Suppressor macrophage treated with lipopolysaccharide for 1 hour (primary cell): ENCODE measurements at places on chromosomes 13 and 19.

DNA sequence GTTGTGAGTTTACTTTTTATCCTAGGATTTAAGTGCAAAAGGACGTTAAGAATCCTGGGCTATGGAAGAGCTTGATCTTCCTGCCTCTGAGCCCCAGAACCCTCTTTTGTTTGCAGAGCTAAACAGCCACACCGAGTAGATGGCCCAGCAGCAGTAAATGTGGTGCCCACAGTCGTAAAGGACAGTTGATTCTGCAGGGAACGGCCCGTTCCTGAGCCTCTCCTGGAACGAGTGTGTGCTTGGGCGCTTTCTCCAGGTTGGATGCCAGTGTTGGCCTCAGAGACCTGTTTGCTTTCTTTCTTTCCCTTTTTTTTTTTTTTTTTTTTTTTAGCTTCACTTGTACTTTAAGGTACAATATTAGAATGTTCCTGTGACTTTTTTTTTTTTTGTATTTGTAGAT is 41.7 kb downstream of the SPATA13 start:
- DNase-seq: no peak

DNA sequence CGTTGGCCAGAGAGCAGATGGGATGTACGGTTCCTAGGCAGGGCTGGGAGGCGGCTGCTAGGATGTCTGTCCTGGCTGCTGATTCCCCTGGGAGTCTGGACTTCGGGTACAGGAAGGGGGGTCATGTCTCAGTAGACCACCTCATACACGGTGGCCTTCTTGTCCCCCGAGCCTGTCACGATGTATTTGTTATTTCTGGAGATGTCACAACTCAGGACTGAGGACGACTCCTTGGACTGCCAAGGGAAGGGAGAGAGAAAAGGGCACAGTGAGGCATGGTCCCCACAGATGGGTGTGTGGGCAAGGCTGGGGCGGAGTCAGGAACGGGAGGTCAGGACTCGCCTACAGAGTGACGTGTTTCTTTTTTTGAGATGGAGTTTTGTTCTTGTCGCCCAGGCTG is 20.4 kb downstream of the TLE6 start:
- no peak for DNase-seq

DNA sequence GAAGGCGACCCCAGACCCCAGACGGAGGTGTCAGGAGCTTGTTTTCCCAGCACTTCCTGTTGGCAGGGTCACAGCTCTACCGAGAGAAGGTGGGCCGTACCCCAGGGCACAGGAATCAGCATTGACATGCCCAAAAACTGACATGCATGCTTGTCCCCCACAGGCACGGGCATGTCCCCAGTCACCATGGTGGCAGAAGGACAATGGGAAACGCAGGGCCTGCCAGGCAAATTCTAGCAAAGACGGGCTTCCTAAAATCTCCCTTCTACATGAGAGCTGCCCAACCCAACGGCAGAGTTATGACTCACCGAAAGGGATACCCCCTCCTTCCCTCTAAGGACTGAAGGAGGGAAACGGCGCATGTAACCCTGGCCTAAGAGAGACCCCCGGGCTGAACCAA is 18.5 kb downstream of the TSHZ3 start:
- peak; percentile 63 for DNase-seq

- no peak for DNase-seq
Observed at GRCh38 chr13:94753327-94753726, 41.0 kb upstream of the SOX21 start.

DNA sequence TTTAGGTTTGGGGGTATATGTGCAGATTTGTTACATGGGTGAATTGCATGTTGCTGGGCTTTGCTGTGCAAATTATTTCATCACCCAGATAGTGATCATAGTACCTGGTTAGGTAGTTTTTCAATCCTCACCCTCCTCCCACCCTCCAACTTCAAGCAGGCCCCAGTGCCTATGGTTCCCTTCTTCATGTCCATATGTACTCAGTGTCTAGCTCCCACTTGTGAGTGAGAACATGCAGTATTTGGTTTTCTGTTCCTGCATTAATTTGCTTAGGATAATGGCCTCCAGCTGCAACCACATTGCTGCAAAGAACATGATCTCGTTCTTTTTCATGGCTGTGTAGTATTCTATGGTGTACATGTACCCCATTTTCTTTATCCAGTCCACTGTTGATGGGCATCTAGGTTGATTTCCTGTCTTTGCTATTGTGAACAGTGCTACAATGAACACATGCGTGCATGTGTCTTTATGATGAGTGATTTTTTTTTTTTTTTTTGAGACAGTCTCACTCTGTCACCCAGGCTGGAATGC is 42.9 kb upstream of the POMP start:
- no peak for DNase-seq

- no peak for DNase-seq
Observed at GRCh38 chr19:24059563-24060295, 27.3 kb upstream of the ZNF254 start.

DNA sequence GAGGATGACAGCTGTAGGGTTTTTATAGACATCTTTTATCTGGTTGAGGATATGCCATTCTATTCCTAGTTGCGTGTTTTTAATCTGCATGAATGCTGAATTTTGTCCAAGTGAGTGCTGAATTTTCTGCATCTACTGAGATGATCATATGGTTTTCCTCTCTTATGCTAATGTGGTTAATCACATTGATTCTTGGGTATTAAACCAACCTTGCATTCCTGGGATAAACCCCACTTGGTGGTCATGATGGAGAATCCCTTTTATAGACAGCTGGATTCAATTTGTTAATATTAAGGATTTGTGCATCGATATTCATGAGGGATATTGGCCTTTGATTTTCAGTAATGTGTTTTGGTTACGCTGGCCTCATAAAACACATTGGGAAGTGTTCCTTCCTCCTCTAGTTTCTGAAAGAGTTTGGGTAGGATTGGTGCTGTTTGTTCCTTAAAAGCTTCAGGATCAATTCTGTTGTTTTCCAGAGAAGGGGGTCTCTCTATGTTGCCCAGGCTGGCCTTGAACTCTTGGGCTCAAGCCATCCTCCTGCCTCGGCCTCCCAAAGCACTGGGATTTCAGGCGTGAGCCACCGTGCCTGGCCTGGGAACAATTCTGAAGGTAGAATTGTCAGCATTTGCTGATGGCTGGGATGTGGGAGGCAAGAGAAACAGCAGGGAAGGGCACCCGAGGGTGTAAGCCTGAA is 7.3 kb upstream of the LINGO3 start:
- no peak for DNase-seq

- DNase-seq: no peak
Observed at GRCh38 chr19:39299404-39299803, 3.2 kb downstream of the IFNL1 start.

- no peak for DNase-seq
Observed at GRCh38 chr13:48255954-48256353, 22.9 kb downstream of the ITM2B start.

- no peak for DNase-seq
Observed at GRCh38 chr19:42424345-42424707, 2.9 kb downstream of the LIPE start.

- DNase-seq: peak; percentile 6
Observed at GRCh38 chr13:71477735-71478134, 389.3 kb downstream of the DACH1 start.

DNA sequence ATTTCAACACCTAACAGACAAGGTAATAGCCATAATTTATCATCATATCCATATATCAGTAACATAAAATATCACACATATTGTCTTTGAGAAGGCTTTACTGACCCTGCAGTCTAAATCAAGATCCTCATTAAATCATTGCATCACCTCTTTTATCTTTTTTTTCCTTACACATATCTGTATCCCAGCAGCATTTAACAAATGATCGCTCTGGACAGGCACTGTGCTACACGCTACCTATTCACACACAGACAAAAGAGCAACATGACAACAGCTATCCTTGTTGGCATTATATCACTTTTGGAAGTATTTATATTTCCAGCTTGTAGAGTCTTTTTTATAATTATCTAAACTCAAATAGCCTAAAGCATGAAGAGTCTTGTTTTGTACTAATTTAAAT is 73.3 kb upstream of the NBEA start:
- DNase-seq: no peak

- DNase-seq: no peak
Observed at GRCh38 chr19:20273951-20274570, 107.0 kb downstream of the ZNF486 start.

DNA sequence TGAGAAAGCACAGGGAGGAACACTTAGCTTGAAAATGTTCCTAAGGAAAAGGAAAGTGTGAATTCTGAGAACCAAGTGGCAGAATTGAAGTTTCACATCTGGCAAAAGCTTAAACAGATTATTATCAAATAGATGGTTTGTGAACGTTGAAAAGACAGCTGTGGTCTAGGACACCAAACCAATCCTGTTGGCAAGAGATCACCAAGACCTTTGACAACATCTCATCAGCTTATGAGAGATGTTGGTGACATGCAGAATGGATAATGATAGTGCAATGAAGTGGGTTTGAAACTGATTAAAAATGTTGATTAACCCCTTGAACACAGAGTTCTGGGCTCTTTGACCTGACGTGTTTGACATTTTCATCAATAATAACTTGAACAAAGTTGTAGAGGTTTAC is 74.6 kb upstream of the GPR183 start:
- DNase-seq: no peak

- no peak for DNase-seq
Observed at GRCh38 chr19:49216071-49216470, 58.5 kb downstream of the TRPM4 start.

- DNase-seq: no peak
Observed at GRCh38 chr13:21636656-21637055, 32.7 kb upstream of the MICU2 start.

DNA sequence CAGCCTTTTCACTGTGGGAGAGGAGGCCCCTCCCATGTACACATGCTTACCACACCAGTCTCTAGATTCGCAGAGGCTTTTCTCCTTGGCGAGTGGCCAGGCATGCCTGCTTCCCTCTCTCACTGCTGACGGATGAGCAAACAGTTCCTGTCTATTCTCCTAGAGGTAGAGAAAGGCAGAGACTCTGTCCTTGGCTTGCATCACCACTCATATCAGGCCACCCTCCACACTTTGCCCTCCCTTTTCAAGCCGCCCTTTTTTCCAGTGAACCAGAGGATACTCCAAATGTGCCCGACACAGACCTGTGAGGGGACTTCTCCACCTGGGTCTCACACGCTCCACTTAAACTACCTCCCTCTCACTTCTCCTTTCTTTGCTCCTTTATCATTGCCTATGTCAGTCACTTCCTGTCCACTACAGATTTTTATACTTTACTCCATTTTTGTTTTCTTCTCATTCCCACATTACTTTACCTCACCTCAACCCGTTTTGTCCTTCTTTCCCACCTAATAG is 284.6 kb downstream of the DNAJC15 start:
- DNase-seq: peak; percentile 76

DNA sequence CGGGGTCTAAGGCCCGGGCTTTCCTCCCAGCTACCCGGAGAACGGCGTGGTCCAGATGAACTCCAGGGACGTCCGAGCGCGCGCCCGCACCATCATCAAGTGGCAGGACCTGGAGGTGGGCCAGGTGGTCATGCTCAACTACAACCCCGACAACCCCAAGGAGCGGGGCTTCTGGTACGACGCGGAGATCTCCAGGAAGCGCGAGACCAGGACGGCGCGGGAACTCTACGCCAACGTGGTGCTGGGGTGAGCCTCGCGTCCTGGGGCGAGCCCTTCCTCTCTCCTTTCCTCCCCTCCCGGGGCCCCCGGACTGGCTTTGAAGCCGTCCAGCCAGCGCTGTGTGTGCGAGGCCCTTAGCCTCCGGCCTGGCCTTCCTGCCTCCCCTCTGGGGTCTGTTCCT is 23.4 kb downstream of the UHRF1 start:
- DNase-seq: no peak

DNA sequence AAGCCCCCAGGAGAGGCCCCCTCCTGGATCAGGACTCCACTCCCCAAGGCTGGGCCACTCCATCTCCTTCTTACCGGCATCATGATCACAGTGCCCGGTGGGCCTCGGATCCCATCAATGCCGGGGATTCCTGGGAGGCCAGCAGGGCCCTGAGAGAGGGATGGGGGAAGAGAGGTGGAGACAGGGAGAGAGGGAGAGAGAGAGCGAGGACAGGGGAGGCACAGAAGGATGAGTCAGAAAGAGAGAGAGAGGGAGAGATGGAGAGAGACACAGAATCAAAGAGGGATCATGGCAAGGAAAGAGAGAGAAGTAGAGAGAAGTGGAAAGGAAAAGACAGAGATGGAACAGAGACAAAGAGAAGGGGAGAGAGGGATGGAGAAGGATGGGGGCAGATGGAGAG is 13.8 kb downstream of the COL5A3 start:
- no peak for DNase-seq

DNA sequence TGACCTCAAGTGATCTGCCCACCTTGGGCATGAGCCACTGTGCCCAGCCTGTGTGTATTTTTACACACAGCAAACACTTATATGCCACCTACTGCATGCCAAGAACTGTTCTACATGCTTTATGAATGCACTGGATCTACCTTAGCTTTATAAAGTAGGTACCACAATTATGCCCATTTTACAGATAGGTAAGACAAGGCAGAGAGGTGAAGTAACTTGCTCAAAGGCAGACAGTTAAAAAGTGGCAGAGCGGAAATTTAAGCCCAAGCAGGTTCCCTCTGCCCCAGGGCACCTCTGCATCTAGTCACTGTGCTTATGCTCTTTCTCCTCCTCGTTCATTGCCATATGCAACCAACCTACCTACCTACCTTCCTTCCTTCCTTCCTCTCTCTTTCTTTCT is 10.5 kb downstream of the ADAMTS10 start:
- no peak for DNase-seq

DNA sequence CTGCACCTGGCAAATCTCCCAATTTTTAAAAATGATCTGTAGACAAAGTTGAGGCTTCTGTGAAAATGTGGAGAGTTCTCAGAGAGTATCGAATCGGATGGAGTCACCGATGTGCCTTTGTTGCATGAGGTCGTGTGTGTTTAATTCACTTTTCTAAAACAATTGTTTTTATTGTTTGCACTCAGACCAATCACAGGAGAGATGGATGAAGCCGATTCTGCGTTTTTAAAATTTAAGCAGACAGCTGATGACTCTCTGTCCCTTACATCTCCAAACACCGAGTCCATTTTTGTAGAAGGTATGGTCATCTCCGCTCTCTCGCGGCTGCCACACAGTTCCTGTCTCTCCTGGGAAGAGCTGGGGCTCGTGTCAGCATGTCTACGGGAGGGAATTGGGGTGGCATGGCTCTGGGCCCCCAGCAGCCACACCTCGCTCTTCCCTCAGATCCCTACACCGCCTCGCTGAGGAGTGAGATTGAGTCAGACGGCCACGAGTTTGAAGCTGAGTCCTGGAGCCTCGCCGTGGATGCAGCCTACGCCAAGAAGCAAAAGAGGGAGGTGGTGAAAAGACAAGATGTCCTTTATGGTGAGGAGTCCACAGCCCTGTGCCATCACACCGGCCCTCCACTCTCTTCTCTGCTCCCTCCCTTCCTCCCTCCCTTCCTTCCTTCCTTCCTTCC is 47.2 kb downstream of the PEX11G start:
- DNase-seq: no peak

GRCh38 chr13:97226788-97227627 is 4.9 kb downstream of the MBNL2 start:
- peak; percentile 12 for DNase-seq
